ENCODE measurements at places on chromosomes 11 and 22. TPM values are rescaled to one million over a fixed set of nuclear protein-coding genes. Genes with fewer than 3 reads are reported as not detected.
A peak's percentile ranks its signal among the peaks of the same experiment; 100 is the strongest.

The SLC22A6 gene
- not detected for total RNA-seq

GRCh38 chr11:114167355-114167754, 107.8 kb downstream of the ZBTB16 start:
- no peaks in the 10 kb centered on the region for H3K27me3 ChIP-seq
- peak overlapping the region; percentile 99 for H3K27ac ChIP-seq
- no peak overlapping the region for H3K4me3 ChIP-seq

The MAPK8IP2 gene
- total RNA-seq = 5.8 TPM

The ROBO4 gene
- 12.1 TPM for total RNA-seq

The KCTD14 gene
- 40.8 TPM for total RNA-seq

DNA sequence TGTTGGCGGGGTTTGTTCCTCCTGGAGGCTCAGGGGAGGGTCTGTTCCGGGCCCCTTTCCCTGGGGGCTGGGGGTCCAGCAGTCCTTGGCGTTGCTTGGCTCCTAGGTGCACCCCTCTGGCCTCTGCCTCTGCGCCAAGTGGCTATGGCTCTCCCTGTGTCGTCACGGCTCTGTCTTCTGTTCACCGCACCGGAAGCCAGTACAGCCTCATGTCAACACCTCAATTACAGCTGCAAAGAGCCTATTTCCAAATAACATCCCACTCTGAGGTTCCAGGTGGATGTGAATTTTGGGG, 64.8 kb downstream of the CELSR1 start:
- no peak for DNase-seq
- no peaks in the 10 kb centered on the region for H3K27me3 ChIP-seq
- no peak overlapping the region for H3K4me3 ChIP-seq
- H3K4me1 ChIP-seq = peaks cover 6% of the 10 kb centered on the region

DNA sequence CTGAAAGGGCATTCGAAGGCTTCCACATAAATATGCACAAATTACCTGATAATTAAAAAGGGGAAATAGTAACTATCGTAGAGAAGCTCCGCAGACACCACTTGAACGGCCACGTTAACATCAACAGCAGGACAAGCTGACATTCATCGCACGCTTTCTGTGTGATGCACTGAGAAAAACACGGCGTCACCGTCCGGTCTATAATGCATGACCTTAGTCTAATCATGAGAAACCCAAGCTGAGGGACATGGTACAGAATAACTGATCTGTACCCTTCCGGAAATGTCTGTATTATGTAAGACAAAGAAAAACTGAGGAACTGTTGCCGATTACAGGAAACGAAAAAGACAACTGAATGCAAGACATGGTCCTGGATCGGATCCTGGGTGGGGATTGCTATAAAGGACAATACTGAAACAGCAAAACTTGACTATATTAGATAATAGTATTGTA, 678 bp upstream of the RANGAP1 start:
- H3K27ac ChIP-seq = peak overlapping the region; percentile 78
- peaks cover 33% of the 10 kb centered on the region for H3K4me1 ChIP-seq
- H3K27me3 ChIP-seq = no peaks in the 10 kb centered on the region
- peak overlapping the region; percentile 97 for H3K4me3 ChIP-seq
- DNase-seq = no peak
- H3K36me3 ChIP-seq = peaks cover 29% of the 10 kb centered on the region

DNA sequence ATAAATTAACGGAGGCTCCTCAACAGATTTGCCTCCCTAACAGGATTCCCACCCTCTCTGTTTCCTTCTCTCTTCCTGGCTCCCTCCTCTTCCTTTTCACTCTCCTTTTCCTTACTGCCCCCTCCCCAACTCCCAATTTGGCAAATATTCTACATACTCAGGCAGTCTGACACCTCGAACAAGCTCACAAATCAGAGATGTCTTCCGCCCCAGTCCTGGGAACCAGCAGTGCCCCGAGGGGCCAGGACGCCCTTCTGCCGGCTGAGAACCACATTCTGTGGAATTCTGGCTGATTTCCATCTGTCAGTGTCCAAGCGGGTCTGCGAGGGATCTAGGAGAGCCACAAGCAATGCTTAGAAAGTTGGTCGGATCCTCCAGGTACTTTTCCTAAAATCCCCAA, 94.0 kb downstream of the NTM start:
- peak; percentile 10 for DNase-seq
- H3K36me3 ChIP-seq = no peaks in the 10 kb centered on the region
- H3K27ac ChIP-seq = no peak overlapping the region
- H3K27me3 ChIP-seq = peaks cover 11% of the 10 kb centered on the region
- H3K4me3 ChIP-seq = no peak overlapping the region

The TRIM51 gene
- not detected for total RNA-seq

GRCh38 chr11:121661880-121662486, 209.2 kb upstream of the SORL1-AS1 start:
- no peaks in the 10 kb centered on the region for H3K36me3 ChIP-seq
- no peak overlapping the region for H3K27ac ChIP-seq
- peaks cover 2% of the 10 kb centered on the region for H3K4me1 ChIP-seq
- DNase-seq = no peak
- peaks cover 6% of the 10 kb centered on the region for H3K27me3 ChIP-seq

The POU2AF3 gene
- total RNA-seq = 0.58 TPM

The SAA2 gene
- 5.2 TPM for total RNA-seq

DNA sequence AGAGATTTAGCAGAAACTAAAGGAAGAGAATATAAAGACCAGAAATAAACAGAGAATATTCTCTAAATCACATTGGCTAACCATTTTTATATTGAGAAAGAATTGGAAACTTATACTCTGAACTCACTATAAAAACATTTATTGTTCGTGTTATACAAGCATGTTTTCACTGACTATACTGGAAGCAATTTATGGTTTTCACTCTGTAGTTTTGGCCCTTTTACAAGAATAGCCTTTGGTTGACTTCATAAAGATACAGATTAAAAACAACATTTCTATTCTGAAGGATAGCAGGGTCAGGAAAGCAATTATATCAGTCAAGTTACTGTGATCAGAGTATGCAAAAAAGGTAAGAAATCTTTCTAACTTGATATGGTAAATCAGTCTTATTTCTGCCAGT, 965.7 kb upstream of the FAT3 start:
- no peaks in the 10 kb centered on the region for H3K27me3 ChIP-seq
- H3K4me1 ChIP-seq = no peaks in the 10 kb centered on the region
- H3K36me3 ChIP-seq = no peaks in the 10 kb centered on the region
- no peak overlapping the region for H3K4me3 ChIP-seq
- H3K27ac ChIP-seq = no peak overlapping the region
- no peak for DNase-seq

The POU2AF2 gene
- not detected for total RNA-seq

DNA sequence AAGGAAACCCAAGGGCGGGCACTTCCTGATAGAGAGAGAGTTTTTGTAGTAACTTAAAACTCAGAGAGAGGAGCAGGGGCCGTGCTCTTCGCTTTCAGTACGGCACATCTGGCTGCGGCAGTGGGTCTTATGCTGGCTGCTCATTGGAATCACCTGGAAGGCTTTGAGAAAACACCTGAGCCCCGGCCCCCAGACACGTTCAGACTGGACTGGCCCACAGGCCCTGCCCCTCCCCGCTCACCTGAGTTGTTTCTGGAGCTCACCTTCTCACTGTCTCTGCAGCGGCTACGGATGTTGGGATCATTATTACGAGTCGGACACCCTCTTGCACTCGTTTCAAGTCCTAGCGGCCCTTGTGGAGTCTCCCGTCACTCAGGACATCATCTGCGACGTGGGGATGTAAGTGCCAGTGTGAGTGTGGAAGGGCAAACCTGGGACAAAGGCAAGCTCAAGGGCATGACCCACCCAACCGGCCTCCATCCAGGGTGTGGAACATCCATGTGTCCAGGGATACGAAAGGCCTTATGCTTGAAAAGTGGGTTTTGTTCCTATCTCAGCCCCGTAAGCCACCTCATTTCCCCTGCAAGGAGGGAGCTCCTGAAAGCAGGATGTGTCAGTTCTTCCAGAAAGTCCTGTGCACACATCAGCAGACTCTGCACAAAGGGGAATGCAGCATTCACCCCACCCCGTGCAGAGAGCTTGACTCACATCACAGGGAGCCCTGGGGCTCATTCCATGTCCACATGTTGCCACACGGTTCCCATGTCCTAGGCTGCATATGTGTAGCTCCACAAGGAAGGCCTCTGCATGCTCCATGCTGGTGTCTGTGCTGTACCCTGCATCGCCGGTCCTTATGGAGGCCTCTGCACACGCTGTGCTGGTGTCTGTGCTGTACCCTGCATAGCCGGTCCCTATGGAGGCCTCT, 5.4 kb downstream of the NADSYN1 start:
- DNase-seq = no peak
- H3K27ac ChIP-seq = no peak overlapping the region
- no peaks in the 10 kb centered on the region for H3K27me3 ChIP-seq
- peaks cover 86% of the 10 kb centered on the region for H3K36me3 ChIP-seq

DNA sequence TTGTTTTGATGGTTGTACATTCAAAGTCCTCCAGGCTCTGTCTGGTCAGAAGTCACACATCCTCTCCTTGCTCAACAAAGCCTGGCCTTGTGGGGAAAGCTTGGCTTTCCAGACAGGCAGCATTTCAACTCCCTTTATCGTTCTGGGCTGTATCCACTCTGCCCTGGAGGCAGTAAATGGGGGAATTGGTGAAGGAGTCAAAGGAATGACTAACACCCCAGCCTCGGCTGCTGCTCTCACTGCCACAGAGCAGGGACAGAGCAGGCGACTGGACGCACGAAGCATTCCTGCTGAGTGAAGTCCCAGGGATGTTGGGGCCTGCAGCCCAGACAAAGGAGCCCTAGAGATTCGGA, 52.8 kb downstream of the WNT11 start:
- H3K4me3 ChIP-seq = no peak overlapping the region
- no peak for DNase-seq
- H3K36me3 ChIP-seq = no peaks in the 10 kb centered on the region
- H3K27me3 ChIP-seq = peaks cover 4% of the 10 kb centered on the region

Data from stomach (tissue), 19 donors.